Activated B cell treated with CpG ODN at 0.5 μM for 24 hours (primary cell): ENCODE measurements at places on chromosomes 3 and 15. TPM values are rescaled to one million over a fixed set of nuclear protein-coding genes. Genes with fewer than 3 reads are reported as not detected.

GRCh38 chr3:141646760-141647561 is 91.1 kb upstream of the RNF7 start:
- no peak for DNase-seq

- DNase-seq, result no peak
Observed at GRCh38 chr3:32646761-32647160, 38.2 kb upstream of the CNOT10 start.

- no peak for DNase-seq
Observed at GRCh38 chr15:80904998-80905397, 84.6 kb downstream of the MESD start.

- DNase-seq, result no peak
Observed at GRCh38 chr3:184022323-184022722, 4.6 kb upstream of the ABCC5 start.

SACM1L gene
- total RNA-seq, result 43.1 and 55.5 TPM in 2 replicates

TMOD2 gene
- 11.3 and 14.6 TPM in 2 replicates for total RNA-seq

AHSG gene
- not detected in 2 replicates for total RNA-seq

ANKRD63 gene
- total RNA-seq, result 0.32 TPM in 1 of 2 replicates, not detected in the other
